Activated naive CD8-positive, alpha-beta T cell treated with anti-CD3 and anti-CD28 coated beads, Interleukin-2, amount 10 ng/mL, durations not matched to agents 7 days and 5 days (primary cell): ENCODE measurements at places on chromosomes 12 and 14. TPM values are rescaled to one million over a fixed set of nuclear protein-coding genes. Genes with fewer than 3 reads are reported as not detected.

DNA sequence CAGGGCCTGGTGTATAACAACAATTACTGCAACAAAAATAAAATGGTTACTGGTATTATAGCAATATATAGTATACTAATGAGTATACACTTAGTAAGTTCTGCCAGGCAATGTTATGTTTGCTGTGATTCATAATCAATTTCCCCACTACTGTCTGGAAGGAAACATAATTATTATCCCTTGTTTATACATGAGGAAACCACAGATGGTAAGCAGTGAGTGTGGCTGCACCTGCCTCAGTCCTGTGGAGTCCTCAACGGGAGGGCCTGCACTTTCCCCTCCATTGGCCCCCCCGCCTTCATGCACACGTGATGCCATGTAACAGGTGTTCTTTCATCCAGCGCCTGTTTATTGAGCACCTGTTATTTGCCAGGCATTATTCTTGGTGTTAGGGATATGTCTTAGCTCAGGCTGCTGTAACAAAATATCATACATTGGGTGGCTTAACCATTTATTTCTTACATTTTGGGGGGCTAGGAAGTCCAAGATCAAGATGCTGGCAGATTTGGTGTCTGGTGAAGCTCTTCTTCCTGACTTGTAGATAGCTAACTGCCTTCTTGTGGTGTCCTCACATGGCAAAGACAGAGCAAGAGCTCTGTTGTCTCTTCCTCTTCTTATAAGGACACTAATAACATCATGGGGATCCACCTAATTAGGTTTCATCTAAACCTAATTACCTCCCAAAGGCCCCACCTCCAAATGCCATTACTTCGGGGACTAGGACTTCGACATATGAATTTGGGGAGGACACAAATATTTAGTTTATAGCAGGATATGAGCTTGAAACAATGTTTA lies 59.5 kb upstream of the CHGA start:
- no peak overlapping the region for H3K27ac ChIP-seq
- no peak overlapping the region for H3K4me3 ChIP-seq
- H3K4me1 ChIP-seq: no peaks in the 10 kb centered on the region
- DNase-seq: no peak
- peaks cover 1% of the 10 kb centered on the region for H3K36me3 ChIP-seq
- H3K27me3 ChIP-seq: peaks cover 20% of the 10 kb centered on the region

GRCh38 chr12:76548222-76548837 lies 11.2 kb downstream of the OSBPL8 start:
- H3K36me3 ChIP-seq: peaks cover 23% of the 10 kb centered on the region
- no peak overlapping the region for H3K4me3 ChIP-seq

Gene CEBPE
- total RNA-seq: 2.1 TPM

DNA sequence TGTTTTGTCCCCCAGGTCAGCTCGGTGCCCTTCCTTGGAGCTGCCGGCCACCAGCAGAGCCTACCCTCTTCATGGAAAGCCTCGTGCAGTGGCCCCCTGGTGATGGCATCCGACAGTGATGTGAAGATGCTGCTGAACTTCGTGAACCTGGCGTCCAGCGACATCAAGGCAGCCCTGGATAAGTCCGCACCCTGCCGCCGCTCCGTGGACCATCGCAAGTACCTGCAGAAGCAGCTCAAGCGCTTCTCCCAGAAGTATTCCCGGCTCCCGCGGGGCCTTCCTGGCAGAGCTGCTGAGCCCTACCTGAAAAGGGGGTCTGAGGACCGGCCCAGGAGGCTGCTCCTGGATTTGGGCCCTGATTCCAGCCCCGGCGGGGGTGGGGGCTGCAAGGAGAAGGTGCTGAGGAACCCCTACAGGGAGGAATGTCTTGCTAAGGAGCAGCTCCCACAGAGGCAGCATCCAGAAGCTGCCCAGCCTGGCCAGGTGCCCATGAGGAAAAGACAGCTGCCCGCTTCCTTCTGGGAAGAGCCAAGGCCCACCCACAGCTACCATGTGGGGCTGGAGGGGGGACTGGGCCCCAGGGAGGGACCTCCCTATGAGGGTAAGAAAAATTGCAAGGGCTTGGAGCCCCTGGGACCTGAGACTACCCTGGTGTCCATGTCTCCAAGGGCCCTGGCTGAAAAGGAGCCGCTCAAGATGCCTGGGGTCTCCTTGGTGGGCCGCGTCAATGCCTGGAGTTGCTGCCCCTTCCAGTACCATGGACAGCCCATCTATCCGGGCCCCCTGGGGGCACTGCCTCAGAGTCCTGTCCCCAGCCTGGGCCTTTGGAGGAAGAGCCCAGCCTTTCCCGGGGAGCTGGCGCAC lies 1.3 kb downstream of the FAM181A start:
- H3K36me3 ChIP-seq: no peaks in the 10 kb centered on the region
- H3K4me3 ChIP-seq: no peak overlapping the region
- no peaks in the 10 kb centered on the region for H3K27me3 ChIP-seq

- no peak overlapping the region for H3K4me3 ChIP-seq
- peaks cover 34% of the 10 kb centered on the region for H3K4me1 ChIP-seq
- DNase-seq: no peak
- H3K27me3 ChIP-seq: no peaks in the 10 kb centered on the region
Measured at GRCh38 chr12:110694330-110694901, 5.5 kb upstream of the HVCN1 start.
